Hepatocyte (in vitro differentiated cells): ENCODE measurements at places on chromosomes 5 and 9.

- no peak for DNase-seq
Measured at GRCh38 chr5:13932011-13932410, 12.5 kb downstream of the DNAH5 start.

DNA sequence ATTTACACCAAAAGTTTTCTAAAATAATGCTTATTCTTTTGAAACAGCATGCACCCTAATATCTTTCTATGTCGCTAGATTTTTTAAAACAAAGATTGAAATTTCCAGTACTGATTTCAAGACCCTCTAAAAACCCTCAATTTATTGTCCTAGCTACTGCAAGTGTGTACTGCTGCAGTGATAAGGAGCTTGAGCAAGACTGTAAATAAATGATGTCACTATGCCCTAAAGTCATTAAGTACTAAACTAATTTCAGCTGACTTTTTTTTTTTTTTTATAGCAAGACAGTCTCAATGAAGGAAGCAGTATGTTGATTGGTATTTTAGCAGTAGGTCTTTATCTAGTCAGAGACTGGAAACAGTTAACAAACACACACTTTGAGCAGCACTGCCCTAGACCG is 12.2 kb upstream of the MIER3 start:
- no peak for DNase-seq

DNA sequence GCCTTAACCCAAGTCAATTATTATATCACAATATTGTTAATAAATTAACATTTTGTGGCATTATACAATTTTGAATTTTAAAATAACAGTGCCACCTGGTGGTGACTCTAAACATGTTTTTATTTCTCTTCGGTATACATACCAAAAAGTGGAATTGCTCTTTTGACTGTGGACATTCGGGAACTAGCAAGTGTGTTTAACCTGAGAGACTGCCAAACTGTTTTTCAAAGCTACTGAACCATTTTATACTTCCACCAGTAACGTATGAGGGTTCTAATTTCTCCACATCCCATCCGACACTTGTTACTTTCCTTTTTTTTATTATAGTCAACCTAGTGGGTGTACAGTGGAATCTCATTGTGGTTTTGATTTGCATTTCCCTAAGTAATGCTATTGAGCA is 18.3 kb upstream of the HSDL2 start:
- peak; percentile 69 for DNase-seq

DNA sequence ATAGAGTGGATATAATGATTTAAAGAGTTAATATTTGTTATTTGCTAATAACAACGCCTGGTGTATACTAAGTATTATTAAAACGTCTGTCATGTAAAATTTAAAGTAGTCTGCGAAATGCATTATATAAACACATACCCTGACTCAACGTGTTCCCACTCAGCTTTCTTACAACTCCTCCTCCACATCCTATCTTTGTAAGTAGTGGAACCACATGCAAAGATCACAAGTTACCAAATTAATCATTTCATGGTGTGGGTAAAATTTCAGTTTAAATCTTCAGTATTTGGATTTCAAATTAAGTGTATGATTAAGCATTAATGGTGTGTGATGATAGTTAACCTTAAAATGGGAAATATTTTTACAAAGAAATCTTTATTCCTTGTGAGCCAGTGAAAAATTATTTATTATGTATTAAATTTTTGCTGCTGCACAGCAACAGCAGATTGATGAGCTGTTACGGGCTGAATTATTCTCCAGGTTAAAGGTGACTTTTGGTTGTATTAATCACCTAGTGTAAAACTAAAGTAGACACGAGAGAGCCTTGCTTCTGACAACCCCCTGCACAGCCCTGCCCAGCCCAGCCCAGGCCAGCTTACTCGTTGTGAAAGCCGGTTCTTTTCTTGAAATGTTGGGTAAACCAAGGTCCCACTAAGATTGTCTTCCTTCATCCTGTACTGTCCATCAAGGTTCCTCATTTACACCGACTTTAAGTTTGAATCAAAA is 373.5 kb downstream of the DTWD2 start:
- DNase-seq = no peak

DNA sequence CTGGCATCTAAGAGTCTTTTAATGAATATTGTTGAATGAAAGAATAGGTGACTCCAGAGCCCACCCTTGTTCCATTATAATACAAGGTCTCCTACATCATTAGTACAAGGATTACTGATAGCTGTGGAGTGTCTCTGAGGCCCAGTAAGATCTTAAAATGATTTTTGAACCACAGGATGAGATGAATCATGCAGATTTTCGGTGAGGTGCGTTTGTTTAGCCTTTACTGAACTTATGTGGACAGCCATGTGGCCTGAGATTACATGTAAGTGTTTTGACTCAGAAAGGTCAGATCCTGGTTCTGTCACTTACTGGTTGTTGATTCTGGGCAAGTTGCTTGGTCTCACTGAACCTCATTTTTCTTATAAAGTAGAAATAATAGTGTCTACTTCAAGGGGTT is 21.6 kb downstream of the NFX1 start:
- DNase-seq = no peak

DNA sequence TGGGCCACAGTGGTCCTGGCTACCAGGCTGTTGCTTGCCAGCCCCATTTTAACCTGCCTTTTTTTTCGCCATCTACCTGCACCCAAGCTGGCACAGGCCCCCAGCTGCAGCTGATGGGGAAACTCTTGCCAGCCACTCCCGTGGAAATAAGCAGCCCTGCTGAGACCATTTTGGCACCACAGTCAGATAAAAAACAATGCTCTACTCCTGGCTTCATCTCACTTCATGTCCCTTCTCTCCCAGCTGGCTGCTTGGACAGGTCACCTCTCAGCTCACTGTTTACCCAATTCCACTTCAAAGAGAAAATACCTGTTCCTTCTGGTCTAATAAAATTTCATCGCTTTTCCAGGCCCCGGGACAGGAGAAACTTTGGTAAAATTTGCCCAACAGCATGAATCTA is 322.6 kb upstream of the SLC30A5 start:
- DNase-seq = no peak

DNA sequence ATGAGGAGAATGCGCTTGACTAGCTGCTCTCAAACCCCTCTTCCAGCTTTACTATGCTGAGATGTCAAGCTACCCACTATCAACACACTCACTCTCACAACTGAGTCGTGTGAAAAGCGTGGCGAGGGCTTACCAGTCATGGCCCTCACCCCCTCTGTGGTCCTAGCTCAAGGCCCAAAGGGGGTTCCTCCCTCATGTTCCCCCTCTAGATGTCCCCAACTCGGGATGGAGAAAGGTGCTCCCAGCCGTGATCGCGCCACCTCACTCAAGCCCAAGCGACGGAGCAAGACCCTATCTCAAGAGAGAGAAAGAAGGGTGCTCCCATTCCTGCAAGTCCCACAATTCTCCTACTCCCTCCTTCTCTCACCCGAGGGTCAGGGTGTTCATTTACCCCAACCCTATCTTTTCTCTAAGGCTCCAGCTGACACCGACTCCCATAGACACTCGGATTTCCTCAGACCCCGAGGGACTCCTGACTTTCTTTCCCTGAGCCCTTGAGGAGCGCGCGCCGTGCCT is 559 bp downstream of the SLC38A9 start:
- peak; percentile 10 for DNase-seq

DNA sequence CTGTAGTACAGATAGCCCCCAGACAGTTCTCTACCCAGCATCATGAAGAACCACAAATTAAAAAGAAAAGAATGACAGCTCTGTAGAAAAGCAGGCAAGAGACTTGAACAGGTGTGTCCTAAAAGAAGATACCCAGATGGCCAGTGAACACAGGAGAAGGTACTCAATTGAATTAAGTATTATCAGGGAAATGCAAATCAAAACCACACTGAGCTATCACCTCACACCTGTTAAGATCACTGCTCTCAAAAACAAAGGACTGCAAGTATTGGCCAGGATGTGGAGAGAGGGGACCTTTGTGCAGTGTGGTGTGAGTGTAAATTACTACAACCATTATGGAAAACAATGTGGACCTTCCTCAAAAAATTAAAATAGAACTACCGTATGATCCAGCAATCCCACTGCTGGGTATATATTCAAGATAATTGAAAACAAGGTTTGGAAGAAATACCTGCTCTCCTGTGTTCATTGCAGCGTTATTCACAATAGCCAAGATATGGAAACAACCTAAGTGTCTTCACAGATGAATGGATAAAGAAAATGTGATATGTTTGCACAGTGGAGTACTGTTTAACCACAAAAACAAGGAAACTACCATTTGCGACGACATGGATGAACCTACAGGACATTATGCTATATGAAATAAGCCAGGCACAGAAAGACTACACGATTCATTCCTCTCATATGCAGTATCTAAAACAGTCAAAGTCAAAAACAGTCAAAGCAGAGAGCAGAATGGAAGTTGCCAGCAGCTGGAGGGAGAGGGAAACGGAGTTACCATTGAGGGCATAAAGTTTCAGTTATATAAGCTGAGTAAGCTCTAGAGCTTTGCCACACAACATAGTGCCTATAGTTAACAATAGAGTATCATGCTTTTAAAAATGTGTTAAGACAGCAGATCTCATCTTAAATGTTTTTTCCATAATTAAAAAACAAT is 102.6 kb downstream of the WNK2 start:
- DNase-seq = no peak

- no peak for DNase-seq
Measured at GRCh38 chr9:131050831-131051230, 41.9 kb downstream of the LAMC3 start.

- no peak for DNase-seq
Measured at GRCh38 chr5:138844812-138845513, 30.2 kb downstream of the LRRTM2 start.

- DNase-seq = no peak
Measured at GRCh38 chr9:132690696-132691095, 20.4 kb downstream of the GTF3C4 start.

GRCh38 chr5:134837530-134838181 is 8.1 kb upstream of the C5orf24 start:
- DNase-seq = no peak

DNA sequence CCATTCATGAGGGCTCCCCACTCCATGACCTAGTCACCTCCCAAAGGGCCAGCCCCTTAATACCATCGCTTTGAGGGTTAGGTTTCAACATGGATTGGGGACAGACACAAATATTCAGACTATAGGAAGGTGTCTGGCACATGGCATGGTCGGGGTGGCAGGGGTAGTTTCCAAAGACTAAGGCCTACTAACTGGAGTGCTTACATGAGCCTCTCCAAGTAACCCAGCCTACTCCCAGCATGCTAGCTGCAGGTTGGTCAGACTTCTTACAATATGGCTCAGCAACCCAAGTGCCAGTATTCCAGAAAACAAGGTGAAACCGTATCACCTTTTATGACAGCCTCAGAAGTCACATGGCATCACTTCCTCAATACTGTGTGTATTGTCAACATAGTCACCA is 19.9 kb upstream of the OTULINL start:
- DNase-seq = no peak

GRCh38 chr5:148398698-148399121 is 15.0 kb downstream of the FBXO38 start:
- no peak for DNase-seq

GRCh38 chr5:155651-156410 is 35.5 kb upstream of the LRRC14B start:
- no peak for DNase-seq

GRCh38 chr9:77922591-77922990 is 109.0 kb downstream of the GNAQ start:
- DNase-seq = no peak

DNA sequence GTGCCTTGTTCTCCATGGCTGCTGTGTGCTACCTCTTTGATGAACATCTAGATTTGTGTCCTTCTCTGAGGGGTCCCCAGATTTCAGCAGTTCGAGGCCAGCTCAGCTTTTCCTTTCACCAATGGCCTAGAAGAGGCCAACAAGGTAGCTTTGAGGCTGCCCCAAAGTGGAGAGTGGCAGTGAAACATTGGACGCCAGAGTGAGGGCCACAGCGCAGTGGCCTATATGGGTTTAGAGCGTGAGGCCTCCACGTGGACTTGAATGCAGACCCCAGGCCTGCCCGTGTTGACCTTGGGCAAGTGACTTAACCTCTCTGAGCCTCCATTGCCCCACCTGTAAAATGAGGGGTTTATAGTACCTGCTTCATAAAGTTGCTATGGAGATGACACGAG is 11.8 kb downstream of the MYOZ3 start:
- DNase-seq = no peak

DNA sequence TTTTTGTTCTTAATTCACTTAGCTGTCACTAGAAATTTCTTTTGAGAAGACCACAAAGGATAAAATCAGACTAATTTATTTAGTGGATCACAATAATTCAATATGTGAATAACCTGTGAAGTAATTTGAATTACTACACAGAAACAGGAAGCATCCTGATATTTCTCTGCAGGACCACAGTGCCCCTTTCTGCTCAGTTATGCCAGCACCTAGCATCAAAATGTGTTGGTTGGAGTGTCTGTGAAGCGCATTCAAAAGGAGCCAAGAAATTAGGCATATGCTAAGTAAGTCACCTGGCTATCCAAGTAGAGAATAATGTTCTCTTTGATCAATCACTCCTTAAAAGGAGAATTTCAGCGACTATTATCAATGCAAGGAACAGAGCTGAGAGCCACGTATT is 187.5 kb downstream of the SLC12A2 start:
- DNase-seq = no peak

GRCh38 chr5:92944337-92944736 is 636.7 kb downstream of the NR2F1-AS1 start:
- DNase-seq = no peak

DNA sequence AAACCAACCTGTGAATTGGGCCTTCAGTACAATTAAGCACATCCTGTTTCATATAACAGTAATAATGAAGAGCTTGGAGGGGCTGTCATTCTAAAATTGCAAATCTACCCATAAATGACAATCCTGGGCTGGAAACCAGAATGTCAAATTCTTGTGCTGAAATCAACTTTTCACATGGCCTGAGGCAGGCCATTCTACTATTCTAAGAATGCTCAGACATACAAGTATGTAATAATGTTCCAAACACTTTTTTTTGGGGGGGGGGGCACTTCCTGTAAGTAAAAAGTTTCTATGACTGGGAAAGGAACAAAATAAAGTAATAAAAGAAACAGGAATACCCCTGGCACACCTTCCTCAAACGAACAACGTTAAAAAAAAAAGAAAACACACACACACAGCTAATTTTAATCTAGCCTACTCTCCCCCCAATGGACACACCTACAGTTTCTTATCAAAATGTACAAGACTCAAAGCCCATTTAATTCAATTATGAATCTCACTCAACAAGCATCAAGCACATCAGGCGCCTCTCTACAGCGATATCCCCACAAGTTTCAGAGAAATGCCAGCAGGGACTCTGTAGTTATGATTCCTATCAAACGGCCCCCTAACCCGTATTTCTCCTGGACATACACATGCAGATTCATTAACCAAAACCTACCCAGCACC is 1.4 kb downstream of the ETF1 start:
- no peak for DNase-seq

GRCh38 chr9:117703537-117703936 is 666 bp upstream of the TLR4 start:
- DNase-seq = no peak

DNA sequence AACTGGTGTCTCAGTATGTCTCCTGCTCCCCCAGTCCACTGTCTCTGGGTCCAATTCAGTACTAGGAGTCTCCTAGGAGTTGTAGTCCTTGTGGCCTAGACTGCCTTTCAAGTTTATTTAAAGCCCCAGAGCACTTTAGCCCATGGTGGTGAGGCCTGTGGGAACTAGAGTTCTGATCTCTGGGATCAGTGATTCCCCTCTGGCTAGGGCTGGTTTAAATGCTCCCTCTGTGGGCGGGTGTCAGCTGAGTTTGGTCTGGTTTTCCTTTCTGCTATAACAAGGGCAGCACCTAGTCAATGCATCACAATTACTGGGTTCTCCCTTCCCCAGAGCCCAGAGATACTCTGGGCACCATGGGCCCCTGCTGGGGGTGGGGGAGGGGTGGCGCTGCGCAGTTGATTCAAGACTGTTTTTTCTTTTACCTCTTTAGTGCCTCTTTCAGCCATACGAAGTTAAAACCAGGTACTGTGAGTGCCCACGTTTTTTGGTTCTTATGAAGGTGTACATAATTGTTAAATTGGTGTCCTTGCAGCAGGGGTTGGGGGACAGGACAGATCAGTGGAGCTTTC is 9.3 kb upstream of the SLC36A3 start:
- no peak for DNase-seq
